ENCODE measurements at places on chromosomes 6 and 20. TPM values are rescaled to one million over a fixed set of nuclear protein-coding genes. Genes with fewer than 3 reads are reported as not detected.

Gene PPIL1
- 33.5 TPM for total RNA-seq

Gene HLA-DMB
- 14.4 TPM for total RNA-seq

Gene DPPA5
- not detected for total RNA-seq

Gene TNXB
- total RNA-seq = 4.8 TPM

Gene NKX2-2
- total RNA-seq = not detected

Gene OOEP
- 0.87 TPM for total RNA-seq

- H3K4me3 ChIP-seq = no peak overlapping the region
- H3K36me3 ChIP-seq = no peaks in the 10 kb centered on the region
- no peaks in the 10 kb centered on the region for H3K27me3 ChIP-seq
Measured at GRCh38 chr6:93226822-93227221, 192.5 kb downstream of the EPHA7 start.

GRCh38 chr6:117494283-117494682 lies 11.8 kb downstream of the DCBLD1 start:
- H3K4me1 ChIP-seq = peaks cover 21% of the 10 kb centered on the region
- no peaks in the 10 kb centered on the region for H3K27me3 ChIP-seq
- peak overlapping the region; percentile 8 for H3K4me3 ChIP-seq
- no peak for DNase-seq
- no peak overlapping the region for H3K27ac ChIP-seq
- H3K36me3 ChIP-seq = no peaks in the 10 kb centered on the region

DNA sequence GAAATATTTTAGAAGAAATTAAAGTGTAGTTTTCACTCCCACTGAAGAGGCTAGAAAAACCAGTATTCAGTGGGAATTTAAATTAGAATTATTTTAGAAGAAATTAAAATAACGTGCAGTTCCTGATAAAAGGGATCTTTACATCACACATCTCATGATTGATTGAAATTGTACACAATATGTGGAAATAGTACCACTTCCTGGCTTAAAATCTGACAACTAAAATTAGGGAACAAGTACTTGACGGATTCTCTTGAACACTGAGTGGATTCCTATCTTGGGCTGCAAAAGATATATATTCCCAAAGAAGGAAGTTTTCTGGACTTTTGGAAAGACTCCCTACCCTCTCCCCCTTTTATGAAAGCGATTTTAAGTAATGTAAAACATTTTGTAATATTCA lies 14.6 kb upstream of the MTCL3 start:
- DNase-seq = no peak
- H3K36me3 ChIP-seq = no peaks in the 10 kb centered on the region
- no peak overlapping the region for H3K27ac ChIP-seq
- H3K4me1 ChIP-seq = no peaks in the 10 kb centered on the region

GRCh38 chr20:53270792-53271375 lies 298.7 kb downstream of the TSHZ2 start:
- H3K27me3 ChIP-seq = no peaks in the 10 kb centered on the region
- DNase-seq = no peak
- no peaks in the 10 kb centered on the region for H3K36me3 ChIP-seq
- no peaks in the 10 kb centered on the region for H3K4me1 ChIP-seq
- H3K27ac ChIP-seq = no peak overlapping the region
- H3K4me3 ChIP-seq = no peak overlapping the region

- H3K27ac ChIP-seq = no peak overlapping the region
- H3K36me3 ChIP-seq = no peaks in the 10 kb centered on the region
- H3K4me3 ChIP-seq = no peak overlapping the region
- H3K27me3 ChIP-seq = peaks cover 5% of the 10 kb centered on the region
- DNase-seq = no peak
- H3K4me1 ChIP-seq = peaks cover 2% of the 10 kb centered on the region
Measured at GRCh38 chr6:53611889-53612288, 53.7 kb downstream of the KLHL31 start.

- no peak for DNase-seq
- no peak overlapping the region for H3K4me3 ChIP-seq
- H3K27me3 ChIP-seq = no peaks in the 10 kb centered on the region
- no peak overlapping the region for H3K27ac ChIP-seq
- no peaks in the 10 kb centered on the region for H3K36me3 ChIP-seq
- no peaks in the 10 kb centered on the region for H3K4me1 ChIP-seq
Measured at GRCh38 chr6:150753371-150754064, 112.0 kb upstream of the MTHFD1L start.

DNA sequence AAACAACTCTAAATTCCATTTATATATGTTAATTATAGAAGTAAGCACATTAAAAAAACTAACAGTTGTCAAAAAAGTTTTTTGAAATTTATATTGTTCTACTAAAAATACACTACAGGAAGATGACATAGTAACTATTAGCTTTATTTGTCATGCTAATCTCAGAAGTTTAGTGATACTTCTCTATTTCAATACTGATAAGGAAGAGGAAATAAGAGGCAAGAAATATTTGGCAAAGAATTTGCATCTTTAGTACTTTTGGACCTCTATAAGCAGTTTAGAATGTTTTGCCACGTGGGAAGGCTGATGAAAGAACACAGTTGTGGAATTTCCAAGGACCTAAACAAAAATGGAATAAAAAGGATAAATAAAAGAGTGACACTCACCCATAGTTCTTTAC lies 12.6 kb downstream of the IFNGR1 start:
- H3K36me3 ChIP-seq = peaks cover 69% of the 10 kb centered on the region
- DNase-seq = no peak
- H3K4me3 ChIP-seq = no peak overlapping the region
- no peak overlapping the region for H3K27ac ChIP-seq

- DNase-seq = peak; percentile 34
- no peak overlapping the region for H3K4me3 ChIP-seq
- H3K36me3 ChIP-seq = no peaks in the 10 kb centered on the region
- H3K27ac ChIP-seq = no peak overlapping the region
Measured at GRCh38 chr6:163170294-163170883, 244.1 kb upstream of the QKI start.

- no peaks in the 10 kb centered on the region for H3K36me3 ChIP-seq
- no peak overlapping the region for H3K4me3 ChIP-seq
- H3K27ac ChIP-seq = peak overlapping the region; percentile 7
- peaks cover 5% of the 10 kb centered on the region for H3K4me1 ChIP-seq
Measured at GRCh38 chr6:38176797-38177751, 357.5 kb downstream of the ZFAND3 start.

- DNase-seq = no peak
- H3K4me1 ChIP-seq = no peaks in the 10 kb centered on the region
- H3K4me3 ChIP-seq = no peak overlapping the region
- no peak overlapping the region for H3K27ac ChIP-seq
- no peaks in the 10 kb centered on the region for H3K36me3 ChIP-seq
Measured at GRCh38 chr6:151634336-151634720, 140.5 kb downstream of the CCDC170 start.

DNA sequence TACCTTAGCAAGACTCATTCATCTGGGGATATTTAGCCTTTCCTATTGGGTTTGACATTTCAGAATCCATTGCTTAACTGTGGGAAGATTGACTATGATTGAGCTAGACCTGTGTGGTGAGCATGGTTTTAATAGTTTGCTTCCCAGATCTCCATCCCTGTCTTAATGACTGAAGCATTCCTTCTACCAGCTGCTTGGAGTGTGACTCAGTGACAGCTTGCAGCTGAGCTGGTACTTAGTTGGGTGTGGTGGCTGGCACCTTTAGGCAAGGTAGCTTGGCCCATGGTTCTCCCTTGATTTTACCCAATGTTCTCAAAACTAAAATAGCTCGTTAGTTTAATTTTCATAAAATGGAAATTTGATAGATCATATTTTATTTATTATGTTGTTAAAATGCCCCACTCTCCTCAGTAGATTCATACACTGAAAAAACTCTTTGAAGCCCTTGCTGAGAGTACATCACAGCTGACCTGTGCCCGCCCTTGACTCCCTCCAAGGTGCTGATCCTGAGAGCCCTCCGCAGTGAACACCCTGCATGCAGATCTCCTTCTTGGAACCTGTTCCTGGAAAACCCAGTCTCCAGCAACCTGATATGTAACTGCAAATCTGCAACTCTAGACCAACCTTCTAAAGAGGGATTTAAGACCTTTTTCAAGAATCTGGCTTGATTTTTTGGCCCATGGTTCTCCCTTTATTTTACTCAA lies 19.1 kb downstream of the DOK5 start:
- H3K36me3 ChIP-seq = no peaks in the 10 kb centered on the region
- no peak overlapping the region for H3K4me3 ChIP-seq
- no peaks in the 10 kb centered on the region for H3K27me3 ChIP-seq
- H3K4me1 ChIP-seq = no peaks in the 10 kb centered on the region
- no peak for DNase-seq

- no peak for DNase-seq
- no peaks in the 10 kb centered on the region for H3K27me3 ChIP-seq
- peak overlapping the region; percentile 0 for H3K4me3 ChIP-seq
- H3K36me3 ChIP-seq = peaks cover 8% of the 10 kb centered on the region
Measured at GRCh38 chr6:89360415-89360999, 8.0 kb upstream of the UBE2J1 start.

- H3K27me3 ChIP-seq = no peaks in the 10 kb centered on the region
- no peaks in the 10 kb centered on the region for H3K36me3 ChIP-seq
- peaks cover 3% of the 10 kb centered on the region for H3K4me1 ChIP-seq
- H3K4me3 ChIP-seq = no peak overlapping the region
- no peak for DNase-seq
- H3K27ac ChIP-seq = no peak overlapping the region
Measured at GRCh38 chr6:128491100-128491581, 29.3 kb downstream of the PTPRK start.

DNA sequence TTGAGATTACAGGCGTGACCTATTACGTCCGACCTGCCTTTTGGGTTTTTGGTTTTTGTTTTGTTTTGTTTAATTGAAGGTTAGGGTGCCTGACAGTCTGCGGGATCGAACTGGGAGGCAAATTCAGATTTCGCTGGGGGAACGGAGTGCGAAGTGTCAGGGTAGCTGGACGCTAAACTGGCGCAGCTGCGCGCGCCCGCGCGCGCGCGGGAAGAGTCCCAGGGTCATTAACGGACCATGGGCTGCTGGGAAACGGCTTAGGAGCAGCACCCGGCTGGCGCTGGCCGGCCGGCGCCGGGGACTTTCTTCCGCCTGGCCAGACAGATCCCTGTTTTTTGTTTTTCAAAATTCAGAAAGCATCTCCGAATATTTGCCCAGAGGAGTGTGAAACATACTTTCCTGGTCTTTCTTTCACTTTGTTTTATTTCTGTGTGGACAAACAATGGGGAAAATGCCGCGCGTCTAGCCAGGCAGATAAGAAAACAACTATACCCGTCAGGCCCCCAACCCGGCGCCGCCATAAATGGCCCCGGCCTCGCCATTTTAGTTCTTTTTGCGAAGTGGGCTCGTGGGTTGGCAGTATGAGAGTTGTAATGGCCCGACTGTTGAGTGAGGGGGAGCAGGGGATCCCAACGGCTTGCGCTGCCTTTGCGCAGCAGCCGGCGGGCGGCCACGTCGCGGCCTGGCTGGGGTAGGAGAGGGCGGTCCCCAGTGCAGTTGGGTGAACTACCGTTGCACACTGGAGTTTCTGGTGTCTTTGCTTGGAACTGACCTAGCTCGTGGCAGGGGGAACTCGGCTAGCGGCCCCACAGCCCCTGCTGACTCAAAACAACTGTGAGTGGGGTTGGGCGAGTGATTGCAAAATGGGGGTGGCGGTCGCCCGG lies 7.1 kb downstream of the HSPA1B start:
- H3K27me3 ChIP-seq = no peaks in the 10 kb centered on the region
- peak; percentile 82 for DNase-seq
- H3K4me1 ChIP-seq = peaks cover 52% of the 10 kb centered on the region
- H3K36me3 ChIP-seq = peaks cover 61% of the 10 kb centered on the region
- peak overlapping the region; percentile 92 for H3K27ac ChIP-seq

DNA sequence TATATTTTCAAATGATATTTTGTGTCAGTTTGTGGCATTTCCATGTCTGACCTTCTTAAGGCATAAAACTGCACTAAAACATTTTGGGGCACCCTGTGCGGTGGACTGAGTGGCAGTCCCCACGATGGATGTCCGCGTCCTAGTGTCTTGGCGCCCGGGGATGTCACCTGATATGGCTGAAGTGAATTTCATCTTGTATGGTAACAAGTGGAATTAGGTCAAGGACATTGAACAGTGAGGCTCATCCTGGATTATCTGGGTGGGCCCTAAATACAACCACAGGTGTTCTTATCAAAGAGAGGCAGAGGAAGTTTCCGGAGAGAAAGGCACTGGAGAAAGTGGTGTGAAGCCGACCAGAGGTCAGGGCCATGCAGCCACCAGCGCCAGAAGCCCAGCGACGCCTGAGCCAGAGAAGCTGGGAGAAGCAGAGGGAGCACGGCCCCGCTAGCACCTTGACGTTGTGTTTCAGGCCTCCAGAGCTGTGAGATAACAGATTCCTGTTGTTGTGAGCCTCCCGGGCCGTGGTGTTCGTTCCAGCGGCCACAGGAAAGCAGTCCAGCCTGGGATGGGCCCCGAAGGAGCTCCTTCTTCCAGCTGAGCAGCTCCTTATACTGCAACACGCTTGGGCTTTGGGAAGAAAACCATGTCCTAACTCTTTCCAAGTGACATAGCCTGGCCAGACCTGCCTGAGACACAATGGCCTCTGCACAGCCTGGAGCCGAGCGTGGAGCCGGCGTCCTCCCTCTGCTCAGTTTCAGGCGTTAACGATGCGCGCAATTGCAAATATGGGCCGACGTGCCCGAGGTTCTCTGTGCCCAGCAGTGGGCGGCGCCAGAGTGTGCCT lies 22.5 kb downstream of the THBS2 start:
- no peak for DNase-seq
- no peak overlapping the region for H3K4me3 ChIP-seq
- H3K27ac ChIP-seq = no peak overlapping the region
- no peaks in the 10 kb centered on the region for H3K27me3 ChIP-seq

DNA sequence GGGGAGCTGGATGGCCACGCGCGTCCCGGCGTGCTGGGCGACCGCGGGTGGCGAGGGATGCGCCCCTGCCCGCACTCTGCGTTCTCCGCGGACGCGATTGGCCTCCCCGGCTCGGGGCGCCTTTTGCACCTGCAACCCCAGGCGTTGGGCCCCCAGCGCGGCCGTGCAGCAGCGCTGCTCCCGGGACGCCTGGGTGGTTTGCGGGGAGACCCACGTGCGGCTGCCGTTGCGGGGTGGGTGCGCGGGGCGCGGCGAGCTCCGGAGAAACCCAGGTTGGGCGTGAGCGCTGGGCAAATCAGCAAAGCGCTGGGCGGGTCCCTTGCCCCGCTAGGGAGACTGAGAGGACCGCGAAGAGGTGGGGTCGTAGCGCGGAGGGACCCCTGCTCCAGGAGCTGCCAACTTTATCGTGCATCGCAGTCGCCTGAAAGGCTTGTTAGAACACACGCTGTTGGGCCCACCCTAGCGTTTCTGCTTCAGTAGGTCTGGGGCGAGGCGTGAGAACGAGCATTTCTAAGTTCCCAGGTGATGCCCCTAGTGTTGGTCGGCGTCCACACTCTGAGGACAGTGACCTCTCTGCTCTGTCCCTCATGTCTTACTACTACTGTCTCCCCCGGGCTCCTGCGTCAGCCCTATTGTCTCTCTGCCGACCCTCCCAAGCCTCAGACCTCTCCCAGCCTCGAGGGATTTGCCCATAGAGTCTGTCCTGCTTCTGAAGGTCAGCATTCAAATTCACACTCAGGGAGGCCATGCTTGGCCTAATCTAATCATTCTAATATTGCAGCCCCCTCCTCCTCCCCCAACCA lies 538 bp upstream of the ZFP64 start:
- peak; percentile 58 for DNase-seq
- no peaks in the 10 kb centered on the region for H3K36me3 ChIP-seq
- H3K4me1 ChIP-seq = peaks cover 21% of the 10 kb centered on the region
- peak overlapping the region; percentile 84 for H3K27ac ChIP-seq
- H3K4me3 ChIP-seq = peak overlapping the region; percentile 77
- H3K27me3 ChIP-seq = no peaks in the 10 kb centered on the region
